ENCODE measurements at places on chromosomes 1 and 21. TPM values are rescaled to one million over a fixed set of nuclear protein-coding genes. Genes with fewer than 3 reads are reported as not detected.

Gene FAM72C
- 10.2 TPM for total RNA-seq

Gene SLC45A3
- 13.0 TPM for total RNA-seq

Gene PARK7
- 242 TPM for total RNA-seq

Gene ASTN1
- total RNA-seq: 0.07 TPM

Gene VWA5B1
- total RNA-seq: not detected

Gene SELP
- total RNA-seq: not detected

Gene SKI
- 4.1 TPM for total RNA-seq

Gene TBCE
- 49.8 TPM for total RNA-seq

Gene PMF1
- 210 TPM for total RNA-seq

Gene NHLH1
- total RNA-seq: not detected

Gene KCNE2
- not detected for total RNA-seq

Gene CLDN17
- total RNA-seq: not detected

Gene UTS2
- not detected for total RNA-seq

Gene BEND5
- not detected for total RNA-seq

Gene AMY1B
- not detected for total RNA-seq

Gene TFF1
- not detected for total RNA-seq

Gene LDLRAD2
- not detected for total RNA-seq

Gene PRAMEF4
- not detected for total RNA-seq

Gene NBPF6
- total RNA-seq: not detected

Gene HPDL
- total RNA-seq: not detected

Gene SERPINC1
- total RNA-seq: not detected

Gene CD1D
- 4.4 TPM for total RNA-seq

Gene ADAMTS5
- total RNA-seq: 0.02 TPM

Gene ZMYM1
- total RNA-seq: 12.4 TPM

Gene UCK2
- total RNA-seq: 104 TPM

Gene ADSS2
- total RNA-seq: 110 TPM
